NCI-H2171 (cell line): ENCODE measurements at places on chromosomes 12 and 14.

GRCh38 chr14:100149851-100150611 lies 9.4 kb downstream of the DEGS2 start:
- peak; percentile 35 for DNase-seq

- no peak for DNase-seq
Observed at GRCh38 chr12:132137483-132138125, 6.5 kb downstream of the DDX51 start.

GRCh38 chr12:53866727-53867126 lies 71.9 kb upstream of the HOXC13 start:
- DNase-seq = no peak

DNA sequence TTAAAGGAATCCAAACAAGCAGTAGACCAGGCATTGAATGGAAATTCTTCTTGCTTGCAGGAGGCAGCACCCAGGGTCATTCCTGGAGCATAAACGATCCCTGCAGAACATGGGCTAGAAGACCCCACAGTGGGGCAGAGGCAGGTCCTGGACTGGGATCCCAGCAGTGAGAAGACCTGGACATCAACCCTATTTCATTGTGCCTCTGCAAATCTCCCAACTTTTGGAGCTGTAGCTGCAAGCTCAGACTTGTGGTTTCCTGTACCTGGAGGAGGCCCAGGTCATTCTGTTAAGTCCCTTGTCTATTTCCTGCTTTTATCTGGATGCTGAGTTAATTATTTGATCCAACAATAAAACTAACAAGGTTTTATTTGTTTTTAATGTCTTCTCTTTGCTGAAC lies 61.7 kb downstream of the CALM1 start:
- no peak for DNase-seq

DNA sequence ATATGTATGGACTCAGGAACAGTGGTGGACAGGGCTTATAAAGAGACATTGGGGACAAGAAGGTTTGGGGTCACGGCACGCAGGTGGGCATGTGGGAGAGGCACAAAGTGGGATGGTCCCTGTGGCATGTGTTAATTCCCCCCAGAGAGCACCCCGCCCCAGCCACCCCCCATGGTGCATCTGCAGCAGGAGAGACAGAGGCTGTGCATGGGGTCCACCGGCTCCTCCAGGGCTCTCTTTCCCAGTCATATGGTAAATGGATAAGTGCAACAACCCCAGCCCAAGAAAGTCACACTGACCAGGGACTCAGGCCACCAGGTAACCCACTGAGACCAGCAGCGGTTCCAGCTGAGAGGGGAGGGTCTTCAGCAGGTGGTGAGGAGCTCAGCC lies 242.1 kb downstream of the BCL11B start:
- DNase-seq = no peak

- no peak for DNase-seq
Observed at GRCh38 chr12:47419497-47419896, 286.3 kb downstream of the RPAP3 start.

GRCh38 chr12:76346798-76347420 lies 1.3 kb downstream of the BBS10 start:
- DNase-seq = peak; percentile 6

DNA sequence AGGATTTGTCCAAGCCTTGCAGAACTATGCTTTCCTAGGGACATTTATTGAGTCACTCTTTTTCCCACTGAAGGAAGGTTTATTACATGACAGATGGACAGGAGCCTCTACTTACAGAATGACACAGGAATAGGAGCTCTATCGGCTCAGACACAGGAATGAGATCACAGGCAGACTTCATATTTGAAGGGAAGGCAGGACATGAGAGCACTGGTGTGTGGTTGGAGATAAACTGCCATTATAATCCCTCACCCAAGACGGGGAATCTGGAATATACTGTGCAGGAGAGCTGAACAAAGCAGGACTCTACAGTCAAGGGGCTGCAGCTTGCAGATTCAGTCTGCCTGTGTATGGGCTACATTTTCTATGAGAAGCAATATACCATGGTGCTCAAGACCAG lies 26.8 kb upstream of the IL22 start:
- DNase-seq = no peak

DNA sequence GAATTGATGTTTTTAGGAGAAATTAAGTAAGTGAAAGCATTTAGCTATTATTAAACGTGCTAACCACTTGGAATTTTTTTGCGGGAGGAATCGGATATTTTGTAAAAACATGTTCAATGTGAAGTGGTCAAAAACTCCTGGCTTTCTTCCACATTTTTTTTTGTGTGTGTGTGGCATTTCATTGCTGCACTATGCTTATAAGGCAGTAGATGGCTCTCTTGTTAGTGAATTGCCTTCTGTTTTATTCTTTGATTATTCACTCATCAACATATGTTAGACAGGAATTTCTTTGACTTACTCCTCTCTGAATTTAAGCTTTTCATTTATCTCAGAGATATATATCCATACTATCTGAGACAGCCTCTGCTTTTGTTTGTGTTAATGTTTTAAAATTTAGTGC lies 71.3 kb downstream of the DERA start:
- no peak for DNase-seq

- DNase-seq = no peak
Observed at GRCh38 chr12:75750716-75751306, 239.4 kb upstream of the KRR1 start.

- DNase-seq = no peak
Observed at GRCh38 chr12:77402716-77403115, 337.3 kb upstream of the E2F7 start.
